Stimulated activated naive CD8-positive, alpha-beta T cell treated with anti-CD3 and anti-CD28 coated beads, Interleukin-15, Interleukin-2, amounts not matched to agents 100 U/mL and 50 U/mL, for 24 hours (primary cell): ENCODE measurements at places on chromosomes 1 and 21.

- no peak for DNase-seq
Observed at GRCh38 chr1:3441410-3441847, 13.0 kb upstream of the ARHGEF16 start.

GRCh38 chr1:62800825-62801306 is 16.9 kb downstream of the ATG4C start:
- no peak for DNase-seq

DNA sequence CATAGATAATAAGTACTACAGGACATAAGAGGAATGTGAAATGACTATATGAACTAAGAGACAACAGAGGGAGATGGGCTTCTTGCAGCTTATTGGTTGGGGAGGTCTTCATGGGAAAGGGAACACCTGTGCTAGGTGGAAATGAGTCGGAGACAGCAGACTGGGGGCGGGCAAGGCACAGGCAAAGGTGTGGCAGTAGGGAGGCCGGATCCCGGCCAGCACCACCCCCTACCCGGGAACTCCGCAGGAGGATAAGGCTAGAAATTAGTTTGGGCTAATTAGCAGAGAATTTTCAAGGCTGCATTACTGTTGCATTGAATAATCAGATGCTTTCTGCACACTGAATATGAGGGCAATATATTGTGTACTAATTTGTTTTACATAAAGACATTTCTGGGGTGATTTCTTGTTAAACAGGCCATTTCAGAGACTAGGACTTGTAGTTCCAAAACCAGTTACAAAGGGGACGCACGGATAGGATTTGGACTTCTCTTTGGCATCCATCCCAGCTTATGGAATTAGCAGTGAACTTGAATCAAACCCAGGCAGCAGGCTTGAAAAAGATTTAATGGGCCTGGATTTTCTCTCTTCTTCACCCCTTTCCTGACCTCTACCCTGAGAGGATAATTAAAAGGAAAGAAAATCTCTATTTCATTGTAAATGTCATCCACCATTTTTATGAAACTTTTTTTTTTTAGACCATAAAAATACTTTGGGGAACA is 2.2 kb upstream of the HUNK start:
- no peak for DNase-seq

- DNase-seq: no peak
Observed at GRCh38 chr1:25780318-25781129, 19.5 kb upstream of the SELENON start.

- DNase-seq: no peak
Observed at GRCh38 chr1:163912170-163912884, 590.6 kb downstream of the NUF2 start.

DNA sequence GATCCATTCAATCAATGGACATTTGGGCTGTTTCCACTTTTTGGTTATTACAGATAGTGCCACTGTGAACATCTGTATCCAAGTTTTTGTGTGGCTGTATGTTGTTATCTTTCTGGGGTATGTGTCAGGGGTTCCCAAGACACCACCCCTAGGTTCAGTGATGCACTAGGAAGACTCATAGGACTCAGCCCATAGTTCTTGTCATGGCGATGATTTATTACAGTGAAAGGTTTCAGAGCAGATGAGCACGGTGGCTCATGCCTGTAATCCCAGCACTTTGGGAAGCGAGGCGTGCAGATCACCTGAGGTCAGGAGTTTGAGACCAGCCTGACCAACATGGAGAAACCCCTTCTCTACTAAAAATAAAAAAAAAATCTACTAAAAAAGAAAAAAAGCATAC is 64.1 kb downstream of the MAN1C1 start:
- DNase-seq: no peak

DNA sequence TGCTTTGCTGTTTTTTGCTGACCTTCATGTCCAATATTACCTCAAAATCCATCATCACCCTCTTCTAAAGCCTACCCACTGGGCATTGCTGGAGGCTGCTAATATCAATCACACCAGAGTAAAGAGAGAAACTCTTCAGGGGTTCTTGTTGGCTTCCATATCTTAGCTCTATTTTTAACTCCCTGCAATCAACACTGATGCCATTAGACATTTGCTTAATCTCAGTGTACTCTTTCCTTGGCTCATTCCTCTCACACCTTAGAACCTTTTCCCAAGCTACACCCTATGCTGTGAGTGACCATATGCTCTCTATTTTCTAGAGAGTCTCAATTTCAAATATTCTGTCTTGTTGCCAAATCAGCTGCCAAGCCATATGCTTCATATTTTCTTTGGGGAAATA is 40.6 kb upstream of the RABGAP1L start:
- DNase-seq: no peak

DNA sequence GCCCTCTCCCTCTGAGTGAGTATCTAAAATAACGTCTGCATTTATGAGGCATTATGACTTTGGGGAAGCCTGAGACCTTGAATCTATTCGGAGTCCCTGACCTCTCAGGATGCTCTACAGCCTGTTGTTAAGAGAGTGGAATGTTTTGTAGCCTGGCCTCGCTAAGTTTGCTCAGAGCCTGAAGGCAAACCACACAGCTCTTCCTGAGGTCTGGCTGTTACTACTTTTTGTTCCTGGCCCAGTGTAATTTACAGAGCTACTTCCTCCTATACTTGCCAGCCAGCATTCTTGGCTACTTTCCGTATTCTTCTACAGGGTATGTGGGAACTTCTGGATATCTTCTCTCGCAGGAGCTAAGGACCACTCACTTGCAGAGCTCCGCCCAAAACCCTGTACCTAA is 3.6 kb upstream of the ZMYM4 start:
- DNase-seq: no peak

DNA sequence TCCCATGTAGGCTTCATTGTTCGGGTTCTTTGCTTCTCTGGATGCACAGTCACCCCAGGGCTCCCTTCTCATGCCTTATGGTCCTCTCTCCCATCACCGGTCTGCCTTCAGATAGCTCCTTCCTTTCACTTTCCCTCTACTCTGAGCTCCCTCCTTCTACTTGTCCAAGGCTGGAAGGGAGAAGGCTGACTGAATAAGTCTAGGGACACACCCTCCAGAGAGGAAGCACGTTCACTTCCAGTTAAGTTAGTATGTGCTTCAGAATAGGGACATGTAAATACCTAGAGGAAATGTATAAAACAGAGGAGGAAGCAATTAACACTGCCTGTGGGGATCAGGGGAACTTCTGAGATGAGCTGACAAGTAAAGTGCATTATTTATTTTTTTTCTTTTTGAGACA is 23.5 kb downstream of the CXADR start:
- no peak for DNase-seq

- no peak for DNase-seq
Observed at GRCh38 chr1:3471356-3472087, 17.1 kb downstream of the ARHGEF16 start.

DNA sequence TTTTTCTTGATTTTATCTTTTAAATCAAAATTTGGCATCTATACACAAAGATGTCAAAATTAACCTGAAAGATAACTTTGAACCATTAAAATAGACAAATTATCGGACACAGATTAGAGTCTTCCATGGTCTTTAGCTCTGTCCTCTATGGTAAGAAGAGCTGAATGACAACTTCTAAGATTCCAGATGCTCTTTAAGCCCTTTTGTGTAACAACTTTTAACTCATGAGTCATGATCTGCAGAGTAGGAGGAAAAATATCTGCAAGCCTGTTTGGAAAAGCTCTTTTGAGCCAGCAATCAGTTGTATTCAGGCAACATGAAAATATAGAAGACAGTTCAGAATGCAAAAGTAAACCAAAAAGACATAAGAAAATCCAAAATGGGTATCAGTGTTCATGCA is 37.8 kb downstream of the TTC13 start:
- DNase-seq: no peak

- DNase-seq: peak; percentile 26
Observed at GRCh38 chr1:33088119-33088906, 7.4 kb downstream of the AZIN2 start.

DNA sequence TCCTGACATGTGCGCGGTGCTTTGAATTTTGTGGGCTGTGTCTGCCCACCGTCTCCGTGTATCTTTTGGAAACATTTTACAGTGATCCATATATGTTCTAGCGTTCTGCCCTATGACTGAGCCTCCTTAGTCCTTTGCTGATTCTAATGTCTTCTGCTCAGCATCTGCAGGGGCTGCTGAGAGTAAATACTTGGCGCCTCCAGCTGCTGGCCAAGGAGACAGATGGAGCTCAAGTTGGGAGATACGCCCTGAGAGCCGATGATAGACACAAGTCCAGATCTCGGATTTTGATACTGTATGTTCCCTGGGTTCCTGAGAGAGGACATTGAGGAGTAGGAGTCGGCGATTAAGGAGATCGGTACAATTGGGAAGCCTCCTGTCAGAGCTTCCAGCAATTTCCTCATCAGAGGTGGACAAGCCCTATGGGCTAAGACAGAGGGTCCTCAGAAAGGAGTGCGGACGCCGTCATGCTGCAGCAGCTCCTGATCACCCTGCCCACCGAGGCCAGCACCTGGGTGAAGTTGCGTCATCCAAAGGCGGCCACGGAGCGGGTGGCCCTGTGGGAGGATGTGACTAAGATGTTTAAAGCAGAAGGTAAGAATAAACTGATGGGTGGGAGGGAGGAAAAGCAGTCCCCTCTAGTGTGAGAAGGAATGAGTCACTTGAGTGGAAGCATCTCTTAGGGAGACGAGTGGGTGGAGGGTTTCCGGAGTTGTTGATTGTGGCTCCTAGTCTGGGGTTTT is 390 bp downstream of the ZFP69B start:
- DNase-seq: peak; percentile 86

DNA sequence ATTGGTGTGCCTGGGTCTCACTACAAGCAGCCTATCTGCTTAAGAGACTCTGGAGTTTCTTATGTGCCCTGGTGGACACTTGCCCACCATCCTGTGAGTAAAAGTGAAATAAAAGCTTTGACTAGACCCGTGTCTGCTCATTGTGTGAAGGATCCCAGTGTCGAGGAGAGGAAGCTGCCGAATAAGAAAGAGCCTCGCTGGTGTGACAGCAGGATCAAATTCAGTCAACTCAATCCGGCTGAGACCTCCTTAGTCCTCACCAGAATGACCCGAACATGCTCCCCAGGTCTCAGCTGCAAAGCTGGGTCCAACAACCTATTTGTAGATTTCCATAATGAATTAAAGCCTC is 14.8 kb downstream of the CD2 start:
- peak; percentile 44 for DNase-seq

GRCh38 chr1:54273795-54274163 is 73.8 kb downstream of the MRPL37 start:
- no peak for DNase-seq

DNA sequence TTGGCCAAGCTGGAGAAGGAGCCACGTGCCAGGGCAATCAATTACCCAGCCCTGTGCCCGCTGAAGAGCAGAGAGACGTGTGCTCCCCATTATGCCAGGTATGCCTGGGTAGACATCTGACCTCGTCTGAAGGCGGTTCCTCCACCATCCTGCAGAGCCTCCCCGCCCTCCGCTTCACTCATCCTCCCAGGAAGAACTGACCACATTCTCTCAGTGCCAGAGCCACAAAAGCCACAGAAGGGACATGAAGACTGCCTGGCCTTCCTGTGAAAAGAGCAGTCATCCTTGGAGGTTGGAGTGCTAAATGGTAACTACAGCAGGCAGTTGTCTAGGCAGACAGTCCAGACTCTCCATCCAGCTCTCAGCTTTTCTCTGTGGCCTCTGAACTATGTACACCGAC is 12.0 kb downstream of the SYT2 start:
- DNase-seq: no peak

DNA sequence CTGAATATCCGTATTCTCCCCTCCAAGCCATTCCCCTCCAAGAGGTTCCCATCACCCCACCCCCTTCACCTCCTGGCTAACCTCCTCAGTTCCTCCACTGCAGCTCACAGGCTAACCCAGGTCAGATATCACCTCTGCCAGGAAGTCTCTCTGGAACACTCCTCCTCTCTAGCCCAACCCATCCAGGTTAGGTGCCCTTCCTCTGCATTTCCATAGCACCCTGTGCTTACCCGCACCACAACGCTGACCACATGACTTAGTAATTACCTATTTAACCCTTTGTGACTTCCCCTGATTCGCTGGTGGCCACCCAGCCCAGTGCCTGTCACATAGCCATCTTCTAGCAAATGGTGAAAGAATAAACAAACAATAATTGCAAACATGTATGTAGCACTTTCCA is 49.5 kb upstream of the IFFO2 start:
- DNase-seq: no peak

- DNase-seq: no peak
Observed at GRCh38 chr1:204729516-204729915, 44.0 kb upstream of the LRRN2 start.

DNA sequence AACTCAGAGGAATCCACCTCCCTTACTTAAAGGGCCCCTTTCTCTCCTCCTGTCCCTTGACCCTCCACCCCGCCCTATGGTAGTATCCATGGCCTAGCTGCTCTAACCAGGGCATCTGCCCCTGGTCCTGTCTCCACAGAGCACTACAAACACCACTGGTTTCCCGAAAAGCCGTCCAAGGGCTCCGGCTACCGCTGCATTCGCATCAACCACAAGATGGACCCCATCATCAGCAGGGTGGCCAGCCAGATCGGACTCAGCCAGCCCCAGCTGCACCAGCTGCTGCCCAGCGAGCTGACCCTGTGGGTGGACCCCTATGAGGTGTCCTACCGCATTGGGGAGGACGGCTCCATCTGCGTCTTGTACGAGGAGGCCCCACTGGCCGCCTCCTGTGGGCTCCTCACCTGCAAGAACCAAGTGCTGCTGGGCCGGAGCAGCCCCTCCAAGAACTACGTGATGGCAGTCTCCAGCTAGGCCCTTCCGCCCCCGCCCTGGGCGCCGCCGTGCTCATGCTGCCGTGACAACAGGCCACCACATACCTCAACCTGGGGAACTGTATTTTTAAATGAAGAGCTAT is 1.7 kb downstream of the BTG2 start:
- peak; percentile 67 for DNase-seq

DNA sequence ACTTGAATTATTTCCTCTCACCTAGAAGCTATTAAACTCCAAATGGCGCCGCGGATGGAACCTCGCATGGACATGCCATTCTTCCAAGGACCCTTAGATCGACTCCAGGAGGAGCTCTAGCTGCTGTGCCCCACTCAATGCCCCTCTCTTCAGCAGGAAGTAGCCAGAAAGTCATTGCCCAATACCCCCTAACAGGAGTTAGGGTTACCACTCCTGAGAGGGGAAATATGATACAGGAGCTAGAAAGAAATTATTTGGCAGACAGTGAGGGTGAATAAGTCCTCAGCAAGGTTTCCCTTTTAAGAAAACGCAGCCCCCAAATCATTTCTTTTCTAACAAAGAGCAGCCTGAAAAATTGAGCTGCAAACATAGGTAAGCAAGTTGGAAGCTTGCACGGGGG is 28.6 kb downstream of the TFB2M start:
- no peak for DNase-seq

GRCh38 chr1:166080277-166080966 is 86.4 kb downstream of the FAM78B start:
- no peak for DNase-seq

GRCh38 chr1:37148663-37149062 is 114.3 kb upstream of the GRIK3 start:
- no peak for DNase-seq

GRCh38 chr1:89780721-89781120 is 40.1 kb upstream of the LRRC8D start:
- peak; percentile 32 for DNase-seq
